ENCODE measurements at places on chromosomes 7 and 10. TPM values are rescaled to one million over a fixed set of nuclear protein-coding genes. Genes with fewer than 3 reads are reported as not detected.
A peak's percentile ranks its signal among the peaks of the same experiment; 100 is the strongest.

ZNF736 gene
- 17.7 TPM for total RNA-seq

- no peak overlapping the region for H3K27ac ChIP-seq
- peaks cover 11% of the 10 kb centered on the region for H3K27me3 ChIP-seq
- DNase-seq = no peak
- no peaks in the 10 kb centered on the region for H3K36me3 ChIP-seq
- no peak overlapping the region for H3K4me3 ChIP-seq
- H3K4me1 ChIP-seq = no peaks in the 10 kb centered on the region
These were observed 74.7 kb upstream of the PPP2R2D start for GRCh38 chr10:131825960-131826650.

GRCh38 chr7:158779061-158780000, 50.0 kb downstream of the ESYT2 start:
- no peak overlapping the region for H3K27ac ChIP-seq
- no peak overlapping the region for H3K4me3 ChIP-seq
- H3K4me1 ChIP-seq = peaks cover 15% of the 10 kb centered on the region
- H3K36me3 ChIP-seq = no peaks in the 10 kb centered on the region
- DNase-seq = no peak

CPA2 gene
- total RNA-seq = not detected

GGCT gene
- 37.9 TPM for total RNA-seq

GRCh38 chr7:29289156-29290021, 94.8 kb downstream of the CHN2 start:
- peaks cover 33% of the 10 kb centered on the region for H3K4me1 ChIP-seq
- no peak for DNase-seq
- H3K27me3 ChIP-seq = peaks cover 13% of the 10 kb centered on the region
- H3K4me3 ChIP-seq = no peak overlapping the region

GRCh38 chr7:100152404-100152803, 3.7 kb downstream of the LAMTOR4 start:
- H3K27ac ChIP-seq = peak overlapping the region; percentile 54
- H3K4me1 ChIP-seq = peaks cover 27% of the 10 kb centered on the region
- H3K4me3 ChIP-seq = no peak overlapping the region
- no peak for DNase-seq
- no peaks in the 10 kb centered on the region for H3K27me3 ChIP-seq
- H3K36me3 ChIP-seq = peaks cover 16% of the 10 kb centered on the region

- no peak overlapping the region for H3K4me3 ChIP-seq
- H3K27me3 ChIP-seq = no peaks in the 10 kb centered on the region
- no peaks in the 10 kb centered on the region for H3K4me1 ChIP-seq
- DNase-seq = no peak
- H3K36me3 ChIP-seq = peaks cover 5% of the 10 kb centered on the region
- H3K27ac ChIP-seq = no peak overlapping the region
These were observed 52.0 kb downstream of the TCAF1 start for GRCh38 chr7:143849785-143850479.

DNA sequence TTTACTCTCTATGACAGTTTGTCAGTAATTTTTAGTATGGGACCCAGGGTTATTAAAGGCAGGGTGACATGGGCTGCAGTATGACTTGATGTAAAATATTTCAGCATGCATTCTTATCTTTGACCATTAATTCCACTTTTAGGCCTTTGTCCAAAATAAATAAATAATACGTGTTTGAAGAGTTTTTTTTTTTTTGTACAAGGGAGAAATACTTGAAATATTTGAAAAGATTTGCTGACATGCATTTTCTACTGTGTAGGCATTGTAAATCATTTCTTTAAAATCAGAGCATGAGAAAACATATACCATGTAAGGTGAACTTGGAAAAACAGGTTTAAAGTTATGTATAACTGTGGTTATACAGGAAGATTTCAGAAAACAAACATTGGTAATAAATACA, 23.5 kb downstream of the NRG3 start:
- no peaks in the 10 kb centered on the region for H3K36me3 ChIP-seq
- no peaks in the 10 kb centered on the region for H3K4me1 ChIP-seq
- DNase-seq = no peak
- H3K4me3 ChIP-seq = no peak overlapping the region

DNA sequence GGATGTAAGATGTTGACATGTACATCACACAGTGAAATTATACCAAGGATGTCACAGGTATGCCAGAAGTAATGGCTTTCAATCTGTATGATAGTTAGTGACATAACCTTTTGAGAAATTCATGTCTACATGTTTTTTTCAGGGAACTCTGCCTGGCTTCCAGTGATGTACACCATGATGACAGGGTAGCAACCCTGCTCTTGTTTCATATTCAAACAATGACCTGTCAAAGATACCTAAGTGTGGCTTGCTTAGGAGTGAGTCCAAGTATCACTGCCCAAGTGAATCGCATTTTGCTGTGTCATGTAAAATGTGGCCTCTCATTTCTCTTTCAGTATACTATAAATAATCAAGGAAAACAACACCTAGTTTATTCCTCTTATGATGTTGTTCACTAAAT, 205.8 kb upstream of the DKK1 start:
- DNase-seq = no peak
- no peaks in the 10 kb centered on the region for H3K27me3 ChIP-seq

DNA sequence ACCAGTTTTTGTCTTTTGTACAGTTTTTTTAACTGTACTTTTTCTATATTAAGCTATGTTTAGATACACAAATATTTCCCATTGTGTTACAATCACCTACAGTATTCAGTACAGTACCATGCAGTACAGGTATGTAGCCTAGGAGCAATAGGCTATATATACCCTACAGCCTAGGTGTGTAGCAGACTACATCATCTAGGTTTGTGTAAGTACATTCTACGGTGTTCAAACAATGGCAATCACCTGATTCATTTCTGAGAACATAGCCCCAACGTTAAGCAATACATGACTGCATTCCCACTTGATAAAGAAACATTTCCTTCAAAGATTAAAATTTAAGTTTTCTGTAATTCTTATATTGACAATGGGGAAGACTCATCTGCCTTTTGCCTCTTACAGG, 89.4 kb downstream of the TRIL start:
- H3K4me3 ChIP-seq = no peak overlapping the region
- H3K4me1 ChIP-seq = no peaks in the 10 kb centered on the region
- no peak for DNase-seq
- H3K27me3 ChIP-seq = peaks cover 63% of the 10 kb centered on the region
- no peaks in the 10 kb centered on the region for H3K36me3 ChIP-seq
- no peak overlapping the region for H3K27ac ChIP-seq

DNA sequence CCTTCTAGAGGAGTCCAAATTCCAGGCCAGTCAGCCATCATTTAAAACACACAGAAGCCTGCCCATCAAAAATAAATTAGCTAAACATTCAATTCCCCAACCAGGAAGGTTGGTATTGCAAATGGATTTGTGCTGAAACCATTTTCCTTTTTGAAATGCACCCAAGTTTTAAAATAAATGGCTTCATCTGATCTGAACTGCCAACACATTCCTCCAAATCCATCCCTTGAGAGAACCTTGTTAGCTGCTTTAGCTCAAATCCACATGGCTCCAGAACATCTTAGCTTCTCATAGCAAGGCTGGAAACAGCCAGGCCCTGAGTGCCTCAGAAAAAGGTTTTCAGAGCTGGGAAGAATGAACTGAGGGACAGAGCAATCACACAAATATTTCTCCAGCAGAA, 306.3 kb downstream of the FZD1 start:
- no peak overlapping the region for H3K4me3 ChIP-seq
- H3K27ac ChIP-seq = no peak overlapping the region
- DNase-seq = no peak
- H3K36me3 ChIP-seq = peaks cover 5% of the 10 kb centered on the region
- H3K4me1 ChIP-seq = no peaks in the 10 kb centered on the region

DNA sequence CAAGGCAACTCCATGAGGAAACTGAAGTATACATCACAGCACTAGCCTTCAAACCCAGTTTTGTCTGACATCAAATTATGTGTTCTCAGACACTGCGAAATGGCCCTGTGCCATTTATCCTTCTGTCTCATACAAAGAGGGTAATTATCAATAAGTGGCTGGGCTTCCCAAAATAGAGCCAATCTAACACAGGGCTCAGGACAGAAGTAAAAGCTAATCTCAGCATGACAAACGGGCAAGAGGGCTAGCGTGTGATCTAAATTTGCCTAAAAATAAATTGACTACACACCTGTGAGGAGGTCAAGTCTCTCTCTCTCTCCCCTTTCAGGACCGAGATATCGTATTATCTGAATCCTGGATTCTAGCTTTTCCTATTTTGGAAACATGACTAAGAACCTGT, 67.2 kb downstream of the DGKB start:
- H3K4me1 ChIP-seq = no peaks in the 10 kb centered on the region
- no peak overlapping the region for H3K4me3 ChIP-seq
- no peak overlapping the region for H3K27ac ChIP-seq
- no peaks in the 10 kb centered on the region for H3K27me3 ChIP-seq

PNPLA8 gene
- 16.3 TPM for total RNA-seq

DNA sequence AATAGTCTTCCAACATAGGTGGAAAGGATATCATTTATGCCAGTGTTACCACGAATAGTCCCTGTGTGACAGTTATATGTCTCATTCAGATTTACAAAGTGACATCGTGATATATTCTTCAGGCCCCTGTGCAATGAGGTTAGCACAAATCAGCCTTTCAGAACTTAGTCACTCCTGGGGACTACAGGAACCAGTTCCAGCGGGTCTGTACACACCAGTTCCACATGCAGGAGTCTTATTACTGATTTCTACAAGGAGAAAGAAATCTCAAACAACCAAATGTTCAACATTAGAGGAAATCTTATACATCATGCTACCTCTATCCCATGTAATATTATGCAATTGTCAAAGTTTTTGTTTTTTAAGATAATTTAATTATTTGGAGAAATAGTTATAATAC, 4.4 kb upstream of the WDR91 start:
- peaks cover 10% of the 10 kb centered on the region for H3K27me3 ChIP-seq
- H3K27ac ChIP-seq = no peak overlapping the region
- H3K4me3 ChIP-seq = no peak overlapping the region
- peaks cover 2% of the 10 kb centered on the region for H3K4me1 ChIP-seq
- no peaks in the 10 kb centered on the region for H3K36me3 ChIP-seq
- DNase-seq = no peak

DNA sequence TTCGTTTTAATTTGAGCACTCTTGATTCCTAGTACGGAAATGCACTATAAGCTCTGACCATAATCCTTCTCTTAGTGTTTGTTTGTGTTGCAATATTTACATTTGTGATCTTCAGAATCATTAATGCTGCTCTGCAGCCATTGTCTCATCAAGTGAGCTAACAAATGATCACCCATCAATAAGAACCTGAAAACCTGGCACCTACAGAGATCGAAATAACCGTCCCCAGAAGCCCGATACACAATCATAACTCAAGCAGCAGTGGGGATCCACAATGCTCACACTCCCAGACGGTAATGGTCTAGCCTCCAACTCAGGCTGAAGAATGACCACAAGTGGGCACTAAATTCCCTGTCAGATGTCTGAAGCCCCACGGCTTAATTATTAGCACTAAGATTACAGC, 156.0 kb upstream of the NFE2L3 start:
- DNase-seq = no peak
- peaks cover 44% of the 10 kb centered on the region for H3K27me3 ChIP-seq
- H3K36me3 ChIP-seq = no peaks in the 10 kb centered on the region
- H3K4me1 ChIP-seq = peaks cover 11% of the 10 kb centered on the region

GRCh38 chr7:98981701-98982100, 103.4 kb downstream of the TRRAP start:
- no peak overlapping the region for H3K4me3 ChIP-seq
- peaks cover 3% of the 10 kb centered on the region for H3K4me1 ChIP-seq
- no peak for DNase-seq
- H3K27ac ChIP-seq = peak overlapping the region; percentile 23

GRCh38 chr7:112416127-112416526, 34.1 kb upstream of the IFRD1 start:
- no peak for DNase-seq
- no peaks in the 10 kb centered on the region for H3K36me3 ChIP-seq
- no peak overlapping the region for H3K4me3 ChIP-seq
- H3K4me1 ChIP-seq = no peaks in the 10 kb centered on the region
- H3K27ac ChIP-seq = no peak overlapping the region
- H3K27me3 ChIP-seq = peaks cover 17% of the 10 kb centered on the region

DNA sequence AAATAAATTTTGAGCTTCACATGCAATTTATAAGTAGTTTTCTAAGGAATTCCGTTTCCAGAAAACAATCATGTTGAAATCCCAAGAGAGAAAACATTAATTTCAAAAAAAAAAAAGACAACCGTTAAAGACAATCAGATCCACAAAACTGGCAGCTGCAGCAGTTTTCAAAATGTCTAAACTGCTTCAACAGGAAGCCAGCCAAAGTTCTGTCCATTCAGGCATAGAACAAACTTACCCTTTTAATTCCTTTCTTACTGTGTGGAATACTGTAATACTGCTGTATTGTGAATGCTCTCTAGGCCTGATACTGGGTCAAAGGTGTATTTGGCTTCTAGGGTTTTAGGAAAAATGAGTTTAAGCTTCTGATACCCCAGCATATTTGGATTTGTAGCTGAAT, 31.6 kb downstream of the HOXA1 start:
- H3K4me1 ChIP-seq = no peaks in the 10 kb centered on the region
- no peak overlapping the region for H3K27ac ChIP-seq
- no peak overlapping the region for H3K4me3 ChIP-seq
- H3K27me3 ChIP-seq = peaks cover 23% of the 10 kb centered on the region
- no peaks in the 10 kb centered on the region for H3K36me3 ChIP-seq
- DNase-seq = no peak

- H3K27ac ChIP-seq = peak overlapping the region; percentile 83
- H3K27me3 ChIP-seq = peaks cover 2% of the 10 kb centered on the region
- no peaks in the 10 kb centered on the region for H3K36me3 ChIP-seq
- H3K4me3 ChIP-seq = no peak overlapping the region
These were observed 8.9 kb upstream of the C7orf33 start for GRCh38 chr7:148581624-148582023.

WNT16 gene
- total RNA-seq = not detected

- H3K4me1 ChIP-seq = peaks cover 11% of the 10 kb centered on the region
- no peak overlapping the region for H3K27ac ChIP-seq
- no peak for DNase-seq
- peaks cover 26% of the 10 kb centered on the region for H3K27me3 ChIP-seq
- peaks cover 4% of the 10 kb centered on the region for H3K36me3 ChIP-seq
These were observed 63.1 kb downstream of the PYROXD2 start for GRCh38 chr10:98351831-98352402.

- no peak overlapping the region for H3K27ac ChIP-seq
- H3K36me3 ChIP-seq = no peaks in the 10 kb centered on the region
- peak overlapping the region; percentile 93 for H3K4me3 ChIP-seq
- peaks cover 5% of the 10 kb centered on the region for H3K4me1 ChIP-seq
These were observed 1.1 kb downstream of the TTYH3 start for GRCh38 chr7:2632733-2633537.

EBLN1 gene
- not detected for total RNA-seq

FBXO24 gene
- 0.21 TPM for total RNA-seq

DNA sequence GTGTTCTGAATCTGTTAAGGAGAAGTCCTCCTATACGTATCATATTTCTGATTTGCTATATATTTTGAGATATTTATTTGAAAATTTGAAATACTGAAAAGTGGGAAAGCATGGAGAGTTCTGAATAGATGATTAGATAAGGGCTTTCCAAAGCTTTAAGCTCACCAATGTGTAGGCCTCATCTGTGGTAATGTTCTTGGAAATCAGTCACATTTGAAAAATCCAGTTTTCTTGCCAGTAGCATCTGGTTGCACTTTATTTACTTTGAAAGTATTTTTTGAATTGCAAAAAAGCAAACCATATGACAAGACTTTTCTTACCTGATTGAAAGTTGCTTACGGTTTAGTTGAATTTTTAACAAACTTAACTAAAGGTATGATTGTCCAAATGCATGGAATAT, 21.7 kb downstream of the ADD3 start:
- peaks cover 24% of the 10 kb centered on the region for H3K4me1 ChIP-seq
- no peak overlapping the region for H3K4me3 ChIP-seq
- no peak for DNase-seq
- no peak overlapping the region for H3K27ac ChIP-seq

Measured in natural killer cell treated with Interleukin-12 subunit alpha and Interleukin-12 subunit beta and Interleukin-15 and Interleukin-18, amount 100 ng/mL, for 72 hours (primary cell).